LNCaP clone FGC (cell line): ENCODE measurements at places on chromosomes 1 and 21.

DNA sequence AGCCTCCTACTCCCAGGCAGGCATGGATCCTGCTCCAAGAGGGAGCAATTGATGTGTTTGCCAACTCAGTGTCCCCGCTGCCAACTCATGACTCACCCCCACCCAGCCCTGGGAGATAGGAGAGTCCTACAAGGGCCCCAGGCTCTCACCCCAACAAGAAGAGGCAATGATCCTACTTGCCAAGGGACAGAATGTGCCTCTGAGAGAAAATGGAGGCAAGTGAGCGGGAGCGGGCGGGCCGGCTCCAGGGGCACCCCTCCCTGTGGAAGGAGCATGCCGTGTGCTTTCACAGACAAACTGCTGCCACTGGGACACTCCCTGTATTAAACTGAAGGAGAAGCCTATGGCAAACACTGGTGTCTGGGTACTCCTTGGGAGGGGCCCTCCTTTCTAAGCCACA is 16.7 kb downstream of the PKP1 start:
- no peak for DNase-seq

DNA sequence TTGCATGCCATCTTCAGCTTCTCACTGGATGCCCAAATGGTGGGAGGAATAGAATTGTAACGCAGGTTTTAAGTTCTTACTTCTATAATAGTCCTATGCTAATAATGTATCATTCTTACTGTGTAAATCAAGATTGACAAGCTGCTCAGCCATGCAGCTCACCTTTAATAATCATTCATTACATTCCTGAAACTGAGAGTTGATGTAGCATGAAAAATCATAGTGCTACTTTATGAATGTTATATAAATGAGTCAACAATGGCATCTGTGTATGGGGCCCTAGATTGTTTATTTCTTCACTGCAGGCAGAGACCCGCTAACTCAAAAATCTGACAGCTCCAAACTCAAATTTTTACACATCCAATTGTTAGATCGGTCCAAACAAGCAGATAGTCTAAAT is 34.4 kb downstream of the FH start:
- DNase-seq: no peak

- no peak for DNase-seq
Measured at GRCh38 chr1:87505391-87505983, 176.8 kb downstream of the LMO4 start.

DNA sequence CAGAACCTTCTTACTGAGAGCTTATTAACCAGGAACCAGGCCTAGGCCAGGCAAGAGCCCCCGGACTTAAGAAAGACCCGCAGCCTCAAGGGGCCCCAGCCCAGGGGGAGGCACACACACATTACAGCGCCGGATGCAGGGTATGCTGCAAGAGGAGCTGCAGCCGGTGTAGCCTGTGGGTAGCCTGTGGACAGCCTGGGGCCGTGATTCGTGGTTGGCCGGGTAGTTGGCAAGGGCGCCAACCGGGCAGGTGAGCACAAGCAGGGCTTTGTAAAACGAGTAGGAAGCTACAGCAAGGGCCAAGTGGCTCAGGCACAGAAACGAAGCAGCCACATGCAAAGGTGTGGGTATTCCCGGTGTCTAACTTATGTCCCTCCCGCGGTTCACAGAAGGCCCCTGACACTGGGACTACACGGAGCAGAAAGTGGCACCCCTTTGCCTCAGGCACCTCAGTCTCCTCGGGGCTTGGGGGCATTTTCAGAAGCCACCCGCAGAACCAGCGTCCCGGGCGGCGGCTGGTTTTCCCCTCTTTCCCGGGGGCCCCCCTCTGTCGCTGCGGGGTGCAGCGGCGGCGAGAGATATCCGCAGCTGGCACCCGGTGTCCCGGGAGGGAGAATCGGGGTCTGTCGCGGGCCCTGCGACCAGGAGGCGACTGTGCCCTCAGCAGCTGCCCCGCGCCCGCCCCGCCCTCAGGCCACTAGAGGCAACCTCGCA is 40.8 kb downstream of the KIAA1614 start:
- DNase-seq: peak; percentile 1

DNA sequence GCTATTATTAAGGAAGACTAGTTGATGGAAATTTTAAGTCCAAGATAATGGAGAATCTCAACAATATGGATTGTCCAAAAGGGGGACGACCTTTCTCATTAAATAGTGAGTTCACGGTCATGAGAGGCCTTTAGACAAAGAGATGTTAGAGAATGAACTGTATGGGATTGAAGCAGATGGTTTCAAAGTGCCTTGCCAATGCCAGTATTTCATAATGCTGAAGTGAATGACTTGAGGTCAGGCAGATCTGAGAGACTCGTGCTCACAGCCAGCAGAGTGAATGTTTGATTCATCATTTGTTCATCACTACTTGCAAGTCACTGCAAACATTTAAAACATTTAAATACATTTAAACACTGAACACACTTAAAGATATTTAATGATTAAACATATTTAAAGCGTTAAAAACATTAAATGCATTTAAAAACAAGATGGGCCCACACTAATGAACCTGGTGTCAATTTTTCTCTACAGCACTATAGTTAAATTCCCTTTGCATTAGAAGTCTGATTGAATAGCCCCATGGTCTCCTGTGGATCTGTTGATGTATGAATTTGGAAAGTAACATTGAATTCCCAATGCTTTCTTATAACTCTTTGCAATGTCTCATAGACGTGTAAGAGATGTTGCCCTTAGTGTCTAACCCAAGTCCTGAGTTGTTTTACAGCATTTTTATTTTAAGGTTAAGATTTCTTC is 80.7 kb downstream of the TGFB2 start:
- DNase-seq: no peak

- no peak for DNase-seq
Measured at GRCh38 chr1:147472966-147473732, 68.2 kb upstream of the BCL9 start.

DNA sequence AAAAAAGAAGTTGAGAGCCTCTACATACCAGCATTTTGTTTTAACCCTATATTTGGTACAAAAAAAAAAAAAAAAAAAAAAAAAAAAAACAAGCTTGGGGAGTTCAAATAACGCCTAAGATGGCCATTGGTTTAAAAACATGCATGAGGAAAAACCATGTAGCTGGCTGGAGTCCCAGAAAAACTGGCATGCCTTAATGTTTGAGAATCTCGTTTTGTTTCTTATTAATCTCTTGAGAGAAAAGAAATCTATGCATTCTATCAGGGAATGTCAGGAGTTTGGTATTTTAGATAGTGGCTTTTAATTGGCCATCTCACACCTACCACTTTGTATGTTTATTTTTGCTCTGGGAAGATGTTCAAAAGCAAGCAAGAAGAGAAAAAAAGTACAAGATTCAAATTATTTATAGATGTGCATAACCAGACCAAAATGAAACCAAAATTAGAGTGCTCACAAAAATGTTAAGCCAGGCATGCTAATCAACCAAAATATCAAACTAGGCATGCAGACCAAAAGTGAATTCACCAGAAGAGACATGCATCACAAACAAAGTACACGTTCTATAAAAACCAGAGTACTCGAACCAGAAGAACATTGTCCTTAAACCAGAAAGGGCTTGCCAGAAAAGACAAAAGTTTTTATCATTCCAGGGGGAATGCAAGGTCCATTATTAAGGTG is 156.6 kb downstream of the AK5 start:
- DNase-seq: peak; percentile 77

DNA sequence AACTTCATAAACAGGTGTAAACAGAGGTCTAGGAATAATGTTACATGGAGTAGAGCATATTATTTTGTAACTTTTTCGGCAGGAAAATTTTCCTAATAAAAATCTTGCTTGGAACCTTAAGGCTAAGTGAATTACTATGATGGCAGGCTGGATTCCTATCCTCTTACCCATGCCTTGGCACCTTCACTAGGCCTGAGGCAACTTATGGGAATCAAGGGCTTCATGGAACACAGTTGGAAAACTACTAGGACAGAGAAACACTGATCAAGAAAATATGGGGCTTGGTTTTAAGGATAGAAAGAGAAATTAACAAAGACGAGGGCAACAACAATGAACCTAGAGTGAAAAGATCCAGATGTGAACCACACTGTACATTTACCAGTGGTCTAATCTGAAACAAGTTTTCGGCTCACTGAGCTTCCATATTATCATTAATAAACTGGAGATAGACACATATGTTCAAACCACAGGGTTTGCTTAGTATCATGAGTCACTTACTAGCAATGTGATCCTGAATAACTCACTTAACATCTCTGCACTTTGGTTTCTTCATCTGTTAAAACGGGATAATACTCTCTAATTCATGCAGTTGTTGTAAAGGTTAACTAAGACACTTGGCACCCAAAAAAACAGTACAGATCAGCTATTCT is 68.5 kb downstream of the GPATCH2 start:
- no peak for DNase-seq
